ENCODE measurements at places on chromosomes 3 and 15. TPM values are rescaled to one million over a fixed set of nuclear protein-coding genes. Genes with fewer than 3 reads are reported as not detected.
A peak's percentile ranks its signal among the peaks of the same experiment; 100 is the strongest.

BTBD1 gene
- total RNA-seq, result 27.5 TPM

GDPGP1 gene
- 8.3 TPM for total RNA-seq

ISLR2 gene
- not detected for total RNA-seq

SNX22 gene
- total RNA-seq, result 0.19 TPM

CYP1A2 gene
- not detected for total RNA-seq

CPA3 gene
- total RNA-seq, result not detected

- no peaks in the 10 kb centered on the region for H3K27me3 ChIP-seq
- H3K36me3 ChIP-seq, result no peaks in the 10 kb centered on the region
- no peaks in the 10 kb centered on the region for H3K4me1 ChIP-seq
- DNase-seq, result no peak
- no peak overlapping the region for H3K27ac ChIP-seq
These were observed 93.2 kb downstream of the PLCH1 start for GRCh38 chr3:155651489-155652218.

- no peak overlapping the region for H3K4me3 ChIP-seq
- H3K36me3 ChIP-seq, result no peaks in the 10 kb centered on the region
- no peaks in the 10 kb centered on the region for H3K4me1 ChIP-seq
These were observed 99.2 kb upstream of the LINGO1 start for GRCh38 chr15:77731945-77732344.

- H3K36me3 ChIP-seq, result no peaks in the 10 kb centered on the region
- no peak overlapping the region for H3K4me3 ChIP-seq
- no peaks in the 10 kb centered on the region for H3K27me3 ChIP-seq
- DNase-seq, result no peak
- H3K27ac ChIP-seq, result no peak overlapping the region
These were observed 53.3 kb upstream of the CMSS1 start for GRCh38 chr3:99764377-99764776.

GRCh38 chr3:39409514-39410136 lies 3.1 kb downstream of the RPSA start:
- H3K27me3 ChIP-seq, result no peaks in the 10 kb centered on the region
- no peak for DNase-seq
- peaks cover 38% of the 10 kb centered on the region for H3K4me1 ChIP-seq
- no peak overlapping the region for H3K27ac ChIP-seq

DNA sequence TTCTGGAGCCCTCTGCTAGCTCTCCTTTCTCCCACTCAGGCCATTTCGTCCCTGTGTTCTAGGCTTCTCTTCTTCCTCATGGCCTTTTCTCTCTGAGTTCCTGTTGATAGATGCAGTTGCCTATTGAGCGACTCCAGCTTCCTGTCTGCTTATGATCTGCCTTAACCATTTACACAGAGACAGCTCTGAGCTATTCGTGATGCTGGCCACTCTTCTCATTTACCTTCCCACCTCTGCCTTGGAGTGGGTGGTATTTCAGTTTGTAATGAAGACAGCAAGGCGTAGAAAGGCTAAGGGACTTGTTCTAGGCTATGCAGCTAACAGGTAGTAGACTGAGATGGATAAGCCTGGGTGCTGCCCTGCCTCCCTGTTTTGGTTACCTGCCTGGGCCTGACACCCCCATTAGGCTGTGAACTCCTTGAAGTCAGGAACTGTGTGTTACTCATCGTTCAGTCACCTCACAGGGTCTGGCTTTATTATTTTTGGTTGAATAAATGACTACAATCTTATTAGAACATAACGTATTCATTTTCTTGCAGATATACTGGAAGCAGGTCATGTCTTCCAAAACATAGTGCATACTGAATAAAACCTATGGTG lies 12.6 kb upstream of the ZBTB47 start:
- no peak overlapping the region for H3K4me3 ChIP-seq
- H3K36me3 ChIP-seq, result peaks cover 73% of the 10 kb centered on the region
- H3K27ac ChIP-seq, result peak overlapping the region; percentile 37
- DNase-seq, result no peak
- H3K4me1 ChIP-seq, result peaks cover 30% of the 10 kb centered on the region

DNA sequence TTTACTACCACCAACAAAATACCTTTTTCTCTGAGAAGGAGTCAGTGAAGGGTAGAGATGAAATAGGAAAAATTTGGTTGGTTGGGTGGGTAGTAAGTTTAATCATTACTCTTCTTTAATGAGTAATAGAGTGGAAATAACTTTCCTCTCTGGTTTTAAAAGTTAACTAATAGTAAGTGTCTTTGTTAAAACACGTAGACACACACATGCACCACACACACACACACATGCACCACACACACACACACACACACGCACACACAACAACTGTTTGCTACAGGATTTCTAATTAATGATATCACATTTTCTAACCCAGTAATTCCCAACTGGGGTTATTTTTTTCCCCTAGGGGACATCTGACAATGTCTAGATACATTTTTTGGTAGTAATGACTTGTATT lies 84.1 kb downstream of the CHL1 start:
- no peak for DNase-seq
- no peaks in the 10 kb centered on the region for H3K36me3 ChIP-seq
- no peak overlapping the region for H3K27ac ChIP-seq

DNA sequence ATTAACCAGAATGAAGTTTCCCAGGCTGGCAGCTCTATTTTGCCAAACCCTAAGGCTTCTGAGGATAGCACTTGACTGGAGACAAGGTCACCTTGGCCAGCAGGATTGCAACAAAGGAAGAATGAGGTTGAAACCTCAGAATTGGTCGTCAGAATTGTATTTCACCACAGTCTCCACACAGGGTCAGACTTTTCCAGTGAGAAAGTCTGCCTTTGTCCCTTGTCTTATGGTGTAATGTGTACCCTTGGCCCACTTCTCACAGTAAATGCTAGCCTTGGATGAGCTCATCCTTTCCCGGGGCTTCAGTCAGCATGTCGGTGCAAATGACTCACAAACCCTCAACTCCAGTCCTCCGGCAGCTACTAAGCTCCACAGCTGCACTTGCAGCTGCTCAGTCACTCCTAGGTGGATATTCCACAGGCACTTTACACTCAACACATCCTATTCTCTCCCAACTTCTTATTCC lies 19.7 kb downstream of the SSR3 start:
- H3K27me3 ChIP-seq, result no peaks in the 10 kb centered on the region
- H3K36me3 ChIP-seq, result peaks cover 24% of the 10 kb centered on the region
- no peaks in the 10 kb centered on the region for H3K4me1 ChIP-seq
- H3K27ac ChIP-seq, result no peak overlapping the region

DNA sequence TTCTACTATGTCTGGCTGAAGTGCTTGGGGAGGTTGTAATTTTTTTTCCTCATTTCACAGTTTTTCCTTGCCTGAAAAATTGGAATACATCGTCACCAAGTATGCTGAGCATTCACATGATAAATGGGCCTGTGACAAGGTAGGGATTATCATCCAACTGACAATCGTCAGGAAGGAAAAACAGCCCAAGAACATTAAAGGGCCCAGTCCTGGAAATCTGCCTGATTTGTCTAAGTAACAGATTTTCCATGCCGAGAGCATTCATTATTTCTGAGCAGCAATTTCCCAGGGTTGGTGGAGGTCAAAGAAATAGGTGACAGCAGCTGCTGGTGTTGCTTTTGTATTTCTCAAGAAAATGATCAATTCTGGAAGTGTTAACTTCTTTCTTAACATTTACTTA lies 226.0 kb upstream of the CHRM5 start:
- no peak overlapping the region for H3K4me3 ChIP-seq
- H3K4me1 ChIP-seq, result no peaks in the 10 kb centered on the region
- H3K36me3 ChIP-seq, result no peaks in the 10 kb centered on the region
- DNase-seq, result no peak
- H3K27ac ChIP-seq, result no peak overlapping the region

- no peaks in the 10 kb centered on the region for H3K36me3 ChIP-seq
- H3K4me1 ChIP-seq, result peaks cover 9% of the 10 kb centered on the region
- no peak for DNase-seq
- no peak overlapping the region for H3K4me3 ChIP-seq
- H3K27me3 ChIP-seq, result peaks cover 33% of the 10 kb centered on the region
- H3K27ac ChIP-seq, result no peak overlapping the region
These were observed 84.9 kb upstream of the ETV5 start for GRCh38 chr3:186193534-186194450.

GRCh38 chr15:59174151-59174834 lies 32.4 kb upstream of the LDHAL6B start:
- no peaks in the 10 kb centered on the region for H3K36me3 ChIP-seq
- H3K4me3 ChIP-seq, result no peak overlapping the region
- no peak for DNase-seq

GRCh38 chr3:129974564-129974832 lies at the start of gene TRH:
Gene TRH, plus strand, starts transcription at chr3:129974720. Its CDS starts 1,097 bp downstream, at chr3:129975817.
- H3K27ac ChIP-seq, result no peak within 1 kb of the TSS
- peak within 1 kb of the TSS; percentile 24 for H3K4me3 ChIP-seq
- no peaks in the 10 kb centered on the region for H3K36me3 ChIP-seq
- peaks cover 53% of the 10 kb centered on the region for H3K27me3 ChIP-seq

GRCh38 chr15:99507016-99507503 lies 58.7 kb upstream of the MEF2A start:
- H3K36me3 ChIP-seq, result no peaks in the 10 kb centered on the region
- DNase-seq, result no peak
- peaks cover 8% of the 10 kb centered on the region for H3K4me1 ChIP-seq
- no peak overlapping the region for H3K4me3 ChIP-seq

DNA sequence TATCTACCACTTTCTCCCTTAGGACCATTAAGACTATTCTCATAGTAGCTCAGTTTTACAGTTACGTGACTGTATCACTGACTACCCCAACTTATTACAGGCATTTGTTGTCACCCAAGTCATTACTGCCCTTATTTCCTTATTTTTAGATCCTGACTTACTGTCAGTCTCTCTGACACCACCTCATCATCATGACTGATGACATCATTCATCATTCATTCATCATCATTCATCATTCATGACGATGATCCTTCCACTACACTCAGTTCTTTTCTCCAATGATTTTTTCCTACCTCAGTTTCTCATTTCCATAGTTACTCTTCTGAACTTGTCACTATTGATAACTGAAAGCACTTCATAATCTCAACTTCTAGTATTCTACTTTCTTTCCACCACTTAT lies 83.8 kb downstream of the ADAM10 start:
- peaks cover 26% of the 10 kb centered on the region for H3K36me3 ChIP-seq
- H3K4me3 ChIP-seq, result no peak overlapping the region
- no peak overlapping the region for H3K27ac ChIP-seq
- no peaks in the 10 kb centered on the region for H3K4me1 ChIP-seq

GRCh38 chr3:64505419-64505818 lies 182.4 kb downstream of the ADAMTS9 start:
- H3K4me3 ChIP-seq, result no peak overlapping the region
- no peak for DNase-seq
- H3K36me3 ChIP-seq, result no peaks in the 10 kb centered on the region

DNA sequence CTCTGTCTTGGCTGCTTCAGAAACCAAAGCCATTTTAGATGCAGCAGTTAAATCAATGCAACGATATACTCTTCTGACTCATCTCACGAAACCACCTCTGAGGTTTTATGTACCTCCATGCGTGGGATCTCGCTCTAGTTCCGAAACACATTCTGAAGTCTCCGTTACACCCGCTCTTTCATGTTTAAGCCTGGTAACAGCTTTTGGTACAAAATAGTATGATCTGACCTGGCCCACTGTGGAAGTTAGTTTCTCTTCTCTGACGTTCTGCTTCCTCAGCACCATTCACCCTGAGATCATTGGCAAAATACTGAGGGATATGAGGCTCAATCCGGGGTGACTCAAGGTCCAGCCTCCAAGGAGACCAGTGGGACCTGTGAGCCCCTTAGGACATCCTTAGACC lies 121.9 kb downstream of the TMEM266 start:
- H3K36me3 ChIP-seq, result no peaks in the 10 kb centered on the region
- no peak overlapping the region for H3K4me3 ChIP-seq
- peaks cover 12% of the 10 kb centered on the region for H3K27me3 ChIP-seq
- no peak overlapping the region for H3K27ac ChIP-seq

DNA sequence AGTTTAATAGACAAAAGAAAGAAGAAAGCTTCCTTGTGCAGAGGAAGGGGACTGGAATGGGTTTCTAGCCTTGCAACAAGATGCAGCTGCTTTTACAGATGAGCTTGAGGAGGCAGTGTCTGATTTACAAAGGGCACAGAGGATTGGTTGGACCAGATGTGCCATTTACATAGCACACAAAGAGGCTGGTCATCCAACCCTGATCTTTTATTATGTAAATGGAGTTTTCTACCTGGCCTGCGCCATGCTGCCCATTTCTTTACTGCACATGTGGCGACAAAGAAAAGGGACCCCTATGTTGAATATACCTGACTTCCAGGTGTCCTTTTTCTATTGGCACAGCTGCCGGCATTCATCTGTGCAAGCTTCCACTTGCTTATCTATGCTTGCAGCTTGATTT lies 409.4 kb upstream of the FRG2C start:
- H3K4me3 ChIP-seq, result no peak overlapping the region
- H3K36me3 ChIP-seq, result no peaks in the 10 kb centered on the region
- no peak for DNase-seq
- no peak overlapping the region for H3K27ac ChIP-seq
- H3K27me3 ChIP-seq, result no peaks in the 10 kb centered on the region
- no peaks in the 10 kb centered on the region for H3K4me1 ChIP-seq

DNA sequence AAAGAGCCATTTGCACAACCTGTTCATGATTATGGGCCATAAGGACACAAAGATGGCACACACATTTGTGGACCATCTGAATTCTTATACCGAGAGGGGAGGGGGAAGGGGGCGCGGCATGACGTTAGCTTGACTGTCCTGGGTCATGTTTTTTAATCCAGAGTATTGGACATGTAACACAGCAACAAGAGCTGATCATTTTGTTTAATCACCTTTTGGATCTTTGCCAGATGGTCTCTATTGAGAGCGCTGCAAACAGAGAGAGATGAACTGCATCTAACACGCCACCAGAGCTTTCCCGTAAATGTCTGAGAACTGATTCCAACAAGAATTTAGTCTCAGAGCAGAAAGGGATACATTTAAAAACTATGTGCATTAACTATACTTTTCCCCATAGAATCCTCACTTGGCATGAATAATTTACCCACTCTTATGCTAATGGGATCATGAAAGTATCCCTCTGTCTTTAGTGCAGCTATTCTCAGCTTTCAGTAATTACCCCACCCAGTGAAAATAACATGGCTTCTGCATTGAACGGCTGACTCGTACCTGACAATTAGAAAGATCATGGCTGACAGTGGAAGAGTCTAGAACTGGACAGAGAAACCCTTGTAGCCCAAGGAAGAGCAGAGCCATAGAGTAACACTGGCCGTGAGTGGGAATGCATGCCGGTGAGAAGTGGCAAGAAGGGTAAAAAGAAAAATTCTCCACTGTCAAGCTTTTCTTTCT lies 22.6 kb downstream of the MEIS2 start:
- H3K27me3 ChIP-seq, result no peaks in the 10 kb centered on the region
- no peak overlapping the region for H3K4me3 ChIP-seq
- H3K4me1 ChIP-seq, result no peaks in the 10 kb centered on the region
- H3K27ac ChIP-seq, result no peak overlapping the region
